ENCODE measurements at places on chromosomes 4 and X. TPM values are rescaled to one million over a fixed set of nuclear protein-coding genes. Genes with fewer than 3 reads are reported as not detected.
A peak's percentile ranks its signal among the peaks of the same experiment; 100 is the strongest.

The NPY5R gene
- not detected for total RNA-seq

The SLITRK4 gene
- not detected for total RNA-seq

The TRIM61 gene
- 1.0 TPM for total RNA-seq

The ZNF185 gene
- 0.88 TPM for total RNA-seq

The SHOX gene
- not detected for total RNA-seq

The HTRA3 gene
- total RNA-seq: not detected

The NDST3 gene
- not detected for total RNA-seq

- DNase-seq: peak; percentile 24
- H3K4me1 ChIP-seq: peaks cover 46% of the 10 kb centered on the region
- H3K4me3 ChIP-seq: peak overlapping the region; percentile 97
- peaks cover 56% of the 10 kb centered on the region for H3K36me3 ChIP-seq
- peak overlapping the region; percentile 99 for H3K27ac ChIP-seq
These were observed 1.5 kb downstream of the LAP3 start for GRCh38 chr4:17578482-17578891.

DNA sequence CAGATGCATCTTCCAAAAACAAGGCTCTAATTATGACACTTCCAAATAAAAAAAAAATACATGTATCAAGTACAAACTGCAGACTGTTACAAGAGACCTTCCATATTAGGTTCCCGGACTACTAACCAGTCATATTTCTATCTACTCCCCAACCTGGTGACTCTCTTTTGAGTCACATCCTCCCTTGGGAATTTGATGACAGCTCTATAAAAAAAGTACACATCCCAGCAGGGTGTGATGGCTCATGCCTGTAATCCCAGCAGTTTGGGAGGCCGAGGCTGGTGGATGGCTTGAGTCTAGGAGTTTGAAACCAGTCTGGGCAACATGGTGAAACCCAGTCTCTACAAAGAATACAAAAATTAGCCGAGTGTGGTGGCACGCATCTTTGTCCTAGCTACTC, 14.9 kb downstream of the RPGR start:
- H3K36me3 ChIP-seq: no peaks in the 10 kb centered on the region
- no peak overlapping the region for H3K27ac ChIP-seq
- H3K4me3 ChIP-seq: no peak overlapping the region
- H3K4me1 ChIP-seq: no peaks in the 10 kb centered on the region
- no peaks in the 10 kb centered on the region for H3K27me3 ChIP-seq

- H3K4me1 ChIP-seq: no peaks in the 10 kb centered on the region
- H3K27me3 ChIP-seq: no peaks in the 10 kb centered on the region
- no peak for DNase-seq
- no peak overlapping the region for H3K4me3 ChIP-seq
- H3K36me3 ChIP-seq: no peaks in the 10 kb centered on the region
- no peak overlapping the region for H3K27ac ChIP-seq
These were observed 717.6 kb upstream of the TENM3 start for GRCh38 chr4:181525634-181526033.

- H3K27ac ChIP-seq: no peak overlapping the region
- no peak for DNase-seq
- no peaks in the 10 kb centered on the region for H3K27me3 ChIP-seq
- H3K4me3 ChIP-seq: no peak overlapping the region
- H3K4me1 ChIP-seq: peaks cover 6% of the 10 kb centered on the region
These were observed 34.4 kb downstream of the HPF1 start for GRCh38 chr4:169723207-169723965.

GRCh38 chr4:8574796-8575370, 5.3 kb upstream of the GPR78 start:
- no peak for DNase-seq
- H3K36me3 ChIP-seq: no peaks in the 10 kb centered on the region
- peaks cover 2% of the 10 kb centered on the region for H3K27me3 ChIP-seq
- H3K4me3 ChIP-seq: no peak overlapping the region
- H3K27ac ChIP-seq: no peak overlapping the region
- H3K4me1 ChIP-seq: no peaks in the 10 kb centered on the region

GRCh38 chr4:1635464-1635863, 48.6 kb downstream of the FAM53A start:
- no peak overlapping the region for H3K27ac ChIP-seq
- peaks cover 4% of the 10 kb centered on the region for H3K27me3 ChIP-seq
- no peak overlapping the region for H3K4me3 ChIP-seq
- no peaks in the 10 kb centered on the region for H3K4me1 ChIP-seq
- H3K36me3 ChIP-seq: no peaks in the 10 kb centered on the region

- no peak for DNase-seq
- peak overlapping the region; percentile 57 for H3K27ac ChIP-seq
- peaks cover 48% of the 10 kb centered on the region for H3K36me3 ChIP-seq
- H3K4me3 ChIP-seq: no peak overlapping the region
- peaks cover 27% of the 10 kb centered on the region for H3K4me1 ChIP-seq
- H3K27me3 ChIP-seq: no peaks in the 10 kb centered on the region
These were observed 99.1 kb downstream of the USP9X start for GRCh38 chrX:41184312-41184711.

- no peak overlapping the region for H3K27ac ChIP-seq
- no peaks in the 10 kb centered on the region for H3K36me3 ChIP-seq
- H3K27me3 ChIP-seq: no peaks in the 10 kb centered on the region
- no peak for DNase-seq
- H3K4me1 ChIP-seq: no peaks in the 10 kb centered on the region
- H3K4me3 ChIP-seq: no peak overlapping the region
These were observed 55.4 kb downstream of the ACOX3 start for GRCh38 chr4:8385106-8385505.

GRCh38 chr4:37780444-37781130, 45.9 kb upstream of the PGM2 start:
- H3K4me3 ChIP-seq: no peak overlapping the region
- peaks cover 1% of the 10 kb centered on the region for H3K27me3 ChIP-seq
- H3K4me1 ChIP-seq: peaks cover 11% of the 10 kb centered on the region
- no peak overlapping the region for H3K27ac ChIP-seq
- H3K36me3 ChIP-seq: no peaks in the 10 kb centered on the region

- H3K36me3 ChIP-seq: no peaks in the 10 kb centered on the region
- DNase-seq: no peak
- H3K4me1 ChIP-seq: peaks cover 14% of the 10 kb centered on the region
- no peaks in the 10 kb centered on the region for H3K27me3 ChIP-seq
- H3K27ac ChIP-seq: no peak overlapping the region
These were observed 20.0 kb upstream of the FTHL17 start for GRCh38 chrX:31091819-31092218.

GRCh38 chrX:135403374-135403773, 18.4 kb upstream of the SMIM10L2A start:
- H3K36me3 ChIP-seq: no peaks in the 10 kb centered on the region
- no peak overlapping the region for H3K4me3 ChIP-seq
- no peak for DNase-seq
- peaks cover 4% of the 10 kb centered on the region for H3K27me3 ChIP-seq

DNA sequence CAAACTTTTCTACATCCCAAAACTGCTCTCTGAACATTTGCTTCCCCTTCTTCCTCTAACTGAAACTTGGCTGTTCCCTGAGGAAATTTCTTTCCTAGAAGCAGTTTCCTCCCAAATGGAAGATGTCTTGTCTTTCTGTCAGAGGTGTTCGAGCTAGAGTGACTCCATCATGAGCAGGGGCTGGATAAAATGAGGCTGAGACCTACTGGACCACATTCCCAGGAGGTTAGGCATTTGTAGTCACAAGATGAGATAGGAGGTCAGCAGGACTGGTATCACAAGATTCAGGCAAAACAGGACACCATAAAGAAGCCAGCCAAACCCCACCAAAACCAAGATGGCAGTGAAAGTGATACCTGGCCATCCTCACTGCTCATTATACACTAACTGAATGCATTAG, 35.8 kb upstream of the PGRMC2 start:
- DNase-seq: no peak
- no peak overlapping the region for H3K27ac ChIP-seq
- H3K27me3 ChIP-seq: no peaks in the 10 kb centered on the region
- H3K36me3 ChIP-seq: no peaks in the 10 kb centered on the region
- no peaks in the 10 kb centered on the region for H3K4me1 ChIP-seq

GRCh38 chr4:182825003-182825402, 92.2 kb downstream of the DCTD start:
- no peak overlapping the region for H3K4me3 ChIP-seq
- peaks cover 3% of the 10 kb centered on the region for H3K27me3 ChIP-seq
- no peak overlapping the region for H3K27ac ChIP-seq
- no peaks in the 10 kb centered on the region for H3K36me3 ChIP-seq

GRCh38 chr4:94743838-94744237, 13.9 kb upstream of the BMPR1B start:
- H3K4me1 ChIP-seq: no peaks in the 10 kb centered on the region
- no peak for DNase-seq

DNA sequence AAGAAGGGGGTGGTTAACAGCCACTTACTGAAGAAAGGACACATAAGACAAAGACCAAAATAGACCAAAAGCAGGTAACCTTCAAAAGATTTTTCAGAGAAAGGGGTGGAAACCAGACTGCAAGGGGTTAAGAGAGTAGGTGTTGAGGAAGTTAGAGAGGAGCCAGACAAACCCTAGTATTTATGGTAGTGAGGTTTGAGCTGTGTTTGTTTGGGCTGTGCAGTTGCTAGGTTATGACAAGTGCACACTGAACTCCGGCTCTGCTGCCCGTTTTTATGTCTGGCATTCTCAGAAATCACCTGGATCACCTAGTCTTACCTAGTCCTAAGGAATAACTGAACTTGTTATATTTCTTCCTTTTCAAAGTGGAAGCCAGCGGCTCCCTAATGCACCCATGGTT, 22.9 kb upstream of the G3BP2 start:
- DNase-seq: no peak
- peaks cover 22% of the 10 kb centered on the region for H3K4me1 ChIP-seq
- no peak overlapping the region for H3K27ac ChIP-seq
- no peaks in the 10 kb centered on the region for H3K27me3 ChIP-seq
- peaks cover 8% of the 10 kb centered on the region for H3K36me3 ChIP-seq

GRCh38 chr4:120709991-120710390, 212.5 kb downstream of the PRDM5 start:
- peaks cover 20% of the 10 kb centered on the region for H3K27me3 ChIP-seq
- no peaks in the 10 kb centered on the region for H3K4me1 ChIP-seq
- no peak for DNase-seq
- no peaks in the 10 kb centered on the region for H3K36me3 ChIP-seq
- no peak overlapping the region for H3K4me3 ChIP-seq
- no peak overlapping the region for H3K27ac ChIP-seq

GRCh38 chr4:133544097-133544496, 395.0 kb downstream of the PCDH10 start:
- no peaks in the 10 kb centered on the region for H3K4me1 ChIP-seq
- no peak overlapping the region for H3K4me3 ChIP-seq
- DNase-seq: no peak
- no peak overlapping the region for H3K27ac ChIP-seq

DNA sequence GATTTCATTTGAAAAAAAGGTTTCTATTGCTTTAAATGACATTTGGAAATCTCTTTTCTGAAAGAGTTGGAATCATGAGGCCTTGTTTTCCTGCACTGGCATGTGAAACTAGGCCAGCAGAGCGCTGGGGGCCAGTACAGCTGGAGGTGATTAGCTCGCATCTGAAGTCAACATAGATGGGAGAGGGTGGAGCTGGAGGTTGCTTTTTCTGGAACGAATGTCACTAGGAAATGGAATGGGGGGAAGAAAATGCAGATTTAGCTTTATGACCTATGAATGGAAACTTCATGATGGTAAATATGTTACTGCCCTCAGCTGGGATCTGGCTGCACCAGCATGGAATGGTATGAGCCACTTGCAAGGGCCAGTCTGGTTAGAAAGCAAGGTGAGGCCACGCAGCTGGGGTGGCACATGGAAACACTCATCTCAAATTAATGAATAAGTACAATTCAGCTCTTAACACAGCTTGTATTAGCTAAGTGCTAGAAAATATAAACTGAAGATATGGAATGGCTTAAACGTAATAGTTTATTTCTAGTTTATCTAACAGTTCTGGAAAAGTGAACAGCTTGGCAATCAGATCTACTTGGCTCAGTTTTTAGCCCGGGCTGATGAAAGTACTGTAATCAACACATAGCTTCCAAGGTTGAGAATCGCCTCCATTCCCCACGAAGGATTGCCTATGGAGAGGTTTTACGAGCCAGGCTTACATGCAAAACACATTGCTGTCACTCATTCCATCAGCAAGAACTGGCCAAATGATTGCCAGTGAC, 32.5 kb downstream of the SLC10A6 start:
- DNase-seq: no peak
- no peaks in the 10 kb centered on the region for H3K4me1 ChIP-seq
- no peak overlapping the region for H3K4me3 ChIP-seq

GRCh38 chrX:53160297-53160983, 64.6 kb downstream of the KDM5C start:
- no peaks in the 10 kb centered on the region for H3K27me3 ChIP-seq
- no peaks in the 10 kb centered on the region for H3K4me1 ChIP-seq

DNA sequence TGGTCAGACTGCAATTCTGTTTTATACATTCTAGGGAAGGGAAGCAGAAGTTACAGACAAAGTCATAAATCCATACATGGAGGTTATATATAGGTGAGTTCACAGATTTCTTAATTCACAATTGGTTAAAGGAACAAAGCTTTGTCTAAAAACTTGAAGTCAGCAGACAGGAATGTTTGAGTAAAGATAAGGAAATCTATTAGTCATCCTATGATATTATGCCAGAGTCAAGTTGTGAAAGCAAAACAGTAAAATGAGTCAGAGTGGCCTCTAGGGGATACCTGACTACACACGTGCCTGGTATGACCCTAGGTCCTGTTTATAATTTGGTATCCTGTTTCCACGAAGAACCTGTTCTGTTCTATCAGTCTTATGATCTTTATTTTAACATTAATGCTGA, 31.5 kb downstream of the ACTRT1 start:
- H3K36me3 ChIP-seq: no peaks in the 10 kb centered on the region
- no peaks in the 10 kb centered on the region for H3K27me3 ChIP-seq
- no peak overlapping the region for H3K4me3 ChIP-seq
- H3K4me1 ChIP-seq: no peaks in the 10 kb centered on the region
- H3K27ac ChIP-seq: no peak overlapping the region

DNA sequence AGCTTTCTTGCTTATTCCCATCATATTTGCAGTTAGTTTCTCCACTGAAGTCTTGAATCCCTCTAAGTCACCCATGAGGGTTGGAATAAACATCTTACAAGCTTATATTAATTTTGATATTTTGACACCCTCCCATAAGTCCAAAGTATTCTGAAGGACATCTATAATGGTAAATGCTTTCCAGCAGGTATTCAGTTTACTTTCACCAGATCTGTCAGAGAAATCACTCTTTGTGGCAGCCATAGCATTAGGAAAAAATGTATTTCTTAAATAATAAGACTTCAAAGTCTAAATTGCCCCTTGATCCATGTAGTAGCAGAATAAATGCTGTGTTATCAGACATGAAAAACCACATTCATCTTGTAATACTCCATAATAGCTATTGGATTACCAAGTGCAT, 1371.7 kb upstream of the PABPC4L start:
- H3K4me3 ChIP-seq: no peak overlapping the region
- H3K27ac ChIP-seq: no peak overlapping the region
- DNase-seq: no peak
- H3K36me3 ChIP-seq: no peaks in the 10 kb centered on the region
- H3K4me1 ChIP-seq: no peaks in the 10 kb centered on the region

DNA sequence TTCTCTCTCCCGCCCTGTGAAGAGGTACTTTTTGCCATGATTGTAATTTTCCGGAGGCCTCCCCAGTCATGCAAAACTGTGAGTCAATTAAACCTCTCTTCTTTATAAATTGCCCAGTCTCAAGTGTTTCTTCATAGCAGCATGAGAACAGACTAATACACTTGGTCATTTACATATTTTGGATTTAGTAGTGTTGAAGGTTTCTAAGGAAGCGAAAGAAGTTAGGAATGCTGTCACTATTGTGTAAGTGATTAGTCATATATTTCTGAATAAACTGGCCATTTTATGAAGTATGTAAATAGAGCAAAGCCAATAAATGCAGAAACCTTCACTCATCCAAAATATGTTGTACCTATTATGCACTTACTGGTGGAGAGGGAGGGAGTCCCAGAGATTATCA, 34.4 kb upstream of the GK2 start:
- DNase-seq: no peak
- no peaks in the 10 kb centered on the region for H3K36me3 ChIP-seq
- no peak overlapping the region for H3K4me3 ChIP-seq
